Muscle of leg (tissue), 16 donors: ENCODE measurements at places on chromosomes 16 and 17.

- DNase-seq = no peak
These were observed 2.8 kb downstream of the FA2H start for GRCh38 chr16:74771656-74772315.

DNA sequence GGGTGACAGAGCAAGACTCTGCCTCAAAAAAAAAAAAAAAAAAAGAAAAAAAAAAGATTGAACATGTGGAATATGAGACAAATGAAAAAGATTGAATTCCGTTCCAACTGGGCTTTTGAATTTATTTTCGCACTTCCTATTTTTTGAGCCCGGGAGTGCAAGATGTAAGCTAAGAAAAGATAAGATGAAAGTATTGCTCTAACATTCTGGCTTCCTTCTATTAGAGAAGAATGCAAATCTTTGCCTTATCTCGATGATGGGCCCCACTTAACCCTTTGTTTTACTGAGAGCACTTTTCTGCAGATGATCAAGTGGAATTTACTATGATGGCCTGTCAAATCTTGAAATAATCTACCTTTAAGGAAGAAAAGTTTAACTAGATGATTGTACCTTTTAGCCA, 96.3 kb downstream of the WWOX start:
- DNase-seq = no peak

- DNase-seq = peak; percentile 1
These were observed 122.9 kb upstream of the ELAC2 start for GRCh38 chr17:13140750-13141149.

DNA sequence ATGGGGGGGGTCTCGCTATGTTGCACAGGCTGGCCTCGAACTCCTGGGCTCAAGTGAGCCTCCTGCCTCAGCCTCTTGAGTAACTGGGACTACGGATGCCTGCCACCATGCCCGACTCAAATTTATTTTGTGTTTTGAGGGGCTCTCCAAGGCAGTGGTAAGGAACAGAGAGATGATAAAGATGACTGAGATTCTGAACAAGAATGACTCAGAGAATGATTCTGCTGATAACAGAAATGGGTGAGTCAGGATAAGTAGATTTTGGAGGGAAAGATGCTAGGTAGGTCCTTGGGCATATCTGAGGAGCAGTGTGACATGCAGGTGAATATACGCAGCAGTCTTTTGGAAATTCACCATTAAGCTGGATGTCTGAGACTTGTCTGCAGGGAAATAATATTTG, 2.6 kb downstream of the TMEM220 start:
- no peak for DNase-seq

GRCh38 chr16:11386054-11386680, 40.9 kb downstream of the RMI2 start:
- DNase-seq = no peak

DNA sequence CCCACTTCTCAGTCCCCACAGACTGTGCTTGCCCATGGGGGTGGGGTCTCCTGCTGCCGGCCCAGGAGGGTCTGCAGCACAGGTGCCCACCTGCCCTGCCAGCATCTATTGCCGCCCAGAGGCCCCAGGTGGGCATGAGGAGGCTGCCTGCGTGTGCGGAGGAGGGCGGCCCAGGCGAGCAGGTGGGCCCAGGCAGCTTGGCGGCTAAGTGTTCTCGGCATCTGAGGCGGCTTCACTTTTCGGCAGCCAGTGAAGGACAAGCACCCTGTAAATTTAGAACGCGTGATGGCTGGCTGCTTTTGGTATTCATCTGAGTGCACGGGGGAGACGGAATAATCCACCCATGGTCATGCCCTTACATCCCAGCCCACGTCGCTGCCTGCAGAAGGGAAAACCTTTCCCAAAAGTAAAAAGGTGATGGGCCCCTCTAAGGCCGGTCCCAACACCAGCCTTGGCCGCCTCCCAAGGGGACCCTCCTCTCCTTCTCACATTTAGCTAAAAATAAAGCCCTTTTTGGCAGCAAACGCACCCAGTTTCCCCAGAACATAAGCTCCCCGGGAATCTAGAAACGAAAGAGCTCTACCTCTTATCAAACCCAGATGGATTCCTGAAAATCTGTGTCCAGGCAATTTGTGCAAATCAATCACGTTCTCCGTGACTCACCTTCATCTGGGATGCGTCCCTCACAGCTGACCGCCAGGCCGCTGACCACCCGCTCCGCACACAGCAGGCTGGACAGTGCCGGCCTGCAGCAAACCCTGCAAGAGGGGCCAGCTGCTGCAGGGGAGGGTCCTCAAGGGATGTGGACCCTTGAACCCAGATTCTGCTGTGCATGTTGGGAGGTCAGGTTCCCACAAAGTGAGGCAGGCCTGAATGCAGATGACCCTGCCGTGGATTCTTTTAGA, 79.4 kb downstream of the RBFOX3 start:
- DNase-seq = no peak

DNA sequence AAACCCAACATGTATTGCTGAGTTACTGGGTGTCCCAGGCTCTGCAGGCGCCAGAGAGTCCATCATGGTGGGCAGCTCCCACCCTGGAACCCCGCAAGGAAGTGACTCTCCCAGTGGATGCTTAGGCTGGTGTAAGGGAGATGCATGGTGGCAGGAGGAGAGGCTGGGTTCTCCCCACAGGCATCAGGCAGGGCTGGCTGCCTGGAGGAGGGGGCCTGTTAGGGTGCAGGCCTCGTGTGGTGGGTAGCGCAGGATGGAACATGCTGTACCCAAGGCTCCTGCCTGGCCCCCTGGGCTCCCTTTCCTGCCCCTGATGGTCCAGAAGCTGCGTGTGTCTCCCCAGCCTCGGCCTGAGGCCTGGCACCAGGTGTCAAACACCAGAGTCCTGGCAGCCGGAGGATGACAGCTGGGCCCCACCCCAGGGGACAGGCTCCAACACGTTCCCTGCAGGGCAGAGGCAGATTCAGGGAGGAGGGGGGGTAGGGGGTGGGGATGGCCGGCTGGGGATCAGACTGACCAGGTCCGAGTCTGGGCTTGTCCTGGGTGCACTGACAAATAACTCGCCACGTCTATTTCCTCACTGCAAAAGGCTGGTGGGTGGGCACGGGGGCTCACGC, 40.2 kb upstream of the CIBAR2 start:
- peak; percentile 83 for DNase-seq

- peak; percentile 65 for DNase-seq
These were observed 64.0 kb downstream of the SNX20 start for GRCh38 chr16:50616883-50617645.
